ENCODE measurements at places on chromosomes 7 and 10.

DNA sequence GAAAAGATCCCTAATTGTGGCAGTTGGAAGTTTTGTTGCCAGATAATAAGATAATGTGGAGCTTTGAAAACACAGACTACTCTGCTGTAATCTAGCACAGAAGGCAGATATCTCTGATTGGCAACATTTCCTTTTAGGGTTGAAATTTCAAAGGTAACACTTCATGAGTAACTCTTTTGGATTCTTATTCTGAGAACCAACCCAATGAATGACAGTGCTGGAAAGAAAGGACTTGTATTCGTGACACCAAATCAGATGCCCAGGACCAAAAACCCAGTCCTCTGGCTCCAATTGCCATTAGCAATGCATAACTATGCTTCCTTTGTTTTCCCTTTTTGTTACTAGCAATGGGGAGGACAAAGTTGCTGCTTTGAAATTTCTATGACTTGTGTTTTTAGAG lies 41.0 kb upstream of the ELMO1 start:
- ATAC-seq = no peak

- ATAC-seq = no peak
These were observed 1.3 kb downstream of the OGDHL start for GRCh38 chr10:49760789-49761188.

DNA sequence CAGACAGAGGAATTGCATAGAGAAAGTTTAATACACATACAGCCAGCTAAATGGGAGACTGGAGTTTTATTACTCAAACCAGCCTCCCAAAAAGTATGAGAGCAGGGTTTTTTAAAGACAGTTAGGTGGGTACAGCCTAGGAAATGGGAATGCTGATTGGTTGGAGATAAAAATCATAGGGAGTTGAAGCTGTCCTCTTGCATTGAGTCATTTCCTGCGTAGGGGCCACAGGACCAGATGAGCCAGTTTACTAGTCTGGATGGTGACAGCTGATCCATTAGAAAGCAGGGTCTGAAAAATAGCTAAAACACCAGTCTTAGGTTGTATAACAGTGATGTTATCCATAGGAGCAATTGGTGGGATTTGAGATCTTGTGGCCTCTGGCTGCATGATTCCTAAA lies 76.1 kb upstream of the POM121L12 start:
- ATAC-seq = no peak

GRCh38 chr10:77921395-77921794 lies 5.2 kb downstream of the DLG5 start:
- no peak for ATAC-seq

GRCh38 chr7:115802415-115802814 lies 228.1 kb downstream of the TFEC start:
- ATAC-seq = no peak

DNA sequence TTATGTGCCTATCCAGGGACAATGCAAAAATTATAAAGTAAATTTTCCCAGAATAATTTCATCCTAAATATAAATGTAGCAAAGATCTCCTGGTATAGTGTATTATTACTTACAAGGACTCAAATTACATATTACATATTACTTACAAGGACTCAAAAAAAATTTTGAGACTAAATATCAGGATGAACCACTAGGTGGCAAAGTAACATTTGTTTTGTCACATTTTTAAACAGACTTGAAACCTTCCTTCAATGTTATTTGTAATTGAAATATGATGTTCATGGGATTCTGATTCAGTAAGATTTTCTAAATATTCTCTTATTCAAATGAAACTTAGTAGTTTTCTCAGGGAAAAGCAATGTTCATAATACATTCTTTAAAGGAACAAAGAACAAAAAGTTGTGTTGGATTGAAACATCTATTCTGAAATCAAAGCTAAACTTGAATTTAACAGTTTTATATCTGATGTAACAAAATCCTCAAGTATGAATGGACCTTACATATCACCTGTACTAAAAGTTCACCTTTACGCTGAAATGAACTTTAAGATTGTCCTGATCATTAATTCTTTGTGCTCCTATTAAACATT lies 74.3 kb upstream of the GNAI1 start:
- no peak for ATAC-seq

DNA sequence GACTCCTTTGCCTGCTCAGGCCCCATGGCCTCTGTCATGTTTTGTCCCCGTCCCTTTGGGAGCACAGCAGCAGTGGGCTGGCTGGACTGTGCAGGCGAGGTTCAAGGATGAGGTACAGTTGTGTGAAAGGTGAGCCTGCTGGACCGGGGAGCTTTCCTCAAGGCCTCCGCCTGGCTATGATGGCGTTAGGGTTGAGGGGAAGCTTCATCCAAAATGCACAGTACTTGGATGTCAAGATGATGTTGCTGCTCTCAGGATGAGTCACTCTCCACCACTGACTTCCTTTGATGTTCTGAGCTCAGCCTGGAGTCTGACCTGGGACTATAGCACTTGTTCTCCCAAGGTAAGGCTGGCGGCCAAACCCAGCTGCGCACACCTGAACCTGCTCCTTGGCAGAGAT lies 152.7 kb upstream of the SHH start:
- peak; percentile 63 for ATAC-seq

Measured in activated T-helper 17 cell treated with anti-CD3 and anti-CD28 coated beads, Interleukin-2, amount 50 U/mL, for 72 hours (primary cell).